ENCODE measurements at places on chromosomes 5 and 9.
A peak's percentile ranks its signal among the peaks of the same experiment; 100 is the strongest.

- no peak for ATAC-seq
These were observed 17.4 kb downstream of the TTC39B start for GRCh38 chr9:15289603-15290002.

GRCh38 chr5:126801174-126801991 lies 24.4 kb downstream of the LMNB1 start:
- ATAC-seq, result no peak

- no peak for ATAC-seq
These were observed 10.2 kb upstream of the SEC16A start for GRCh38 chr9:136492978-136493522.

- ATAC-seq, result no peak
These were observed 23.8 kb upstream of the CAMLG start for GRCh38 chr5:134714541-134714940.

GRCh38 chr9:81035601-81036000 lies 653.7 kb downstream of the TLE1 start:
- ATAC-seq, result no peak

- no peak for ATAC-seq
These were observed 106.2 kb downstream of the MAST4 start for GRCh38 chr5:66702426-66702825.

DNA sequence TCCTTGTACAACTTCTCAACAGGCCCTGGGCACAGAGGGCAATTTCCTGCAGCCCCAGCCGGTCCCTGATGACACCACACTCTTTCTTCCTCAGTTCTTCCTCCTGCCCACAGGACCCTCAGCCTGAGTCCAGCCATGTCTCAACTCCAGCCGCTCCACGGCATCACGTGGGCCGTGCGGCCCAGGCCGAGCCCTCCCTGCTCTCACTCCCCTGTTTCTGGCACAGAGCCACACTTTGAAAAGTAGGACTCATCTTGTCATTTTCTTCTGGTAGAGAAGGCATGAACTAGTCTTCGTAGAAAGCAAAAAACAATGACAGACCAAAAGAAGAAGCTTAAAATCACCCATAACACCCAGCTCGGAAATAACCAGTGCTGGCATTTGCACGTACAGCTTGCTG lies 404.7 kb upstream of the IRX1 start:
- no peak for ATAC-seq

- no peak for ATAC-seq
These were observed 1.3 kb downstream of the UBE2R2 start for GRCh38 chr9:33818167-33818846.

GRCh38 chr9:132887181-132888120 lies 8.8 kb downstream of the SPACA9 start:
- no peak for ATAC-seq

- ATAC-seq, result no peak
These were observed 41.6 kb downstream of the GTF3C4 start for GRCh38 chr9:132711846-132712245.

- ATAC-seq, result no peak
These were observed 242.8 kb upstream of the EFNA5 start for GRCh38 chr5:107913494-107913893.

GRCh38 chr5:9604416-9604815 lies 25.7 kb downstream of the TAS2R1 start:
- ATAC-seq, result no peak

DNA sequence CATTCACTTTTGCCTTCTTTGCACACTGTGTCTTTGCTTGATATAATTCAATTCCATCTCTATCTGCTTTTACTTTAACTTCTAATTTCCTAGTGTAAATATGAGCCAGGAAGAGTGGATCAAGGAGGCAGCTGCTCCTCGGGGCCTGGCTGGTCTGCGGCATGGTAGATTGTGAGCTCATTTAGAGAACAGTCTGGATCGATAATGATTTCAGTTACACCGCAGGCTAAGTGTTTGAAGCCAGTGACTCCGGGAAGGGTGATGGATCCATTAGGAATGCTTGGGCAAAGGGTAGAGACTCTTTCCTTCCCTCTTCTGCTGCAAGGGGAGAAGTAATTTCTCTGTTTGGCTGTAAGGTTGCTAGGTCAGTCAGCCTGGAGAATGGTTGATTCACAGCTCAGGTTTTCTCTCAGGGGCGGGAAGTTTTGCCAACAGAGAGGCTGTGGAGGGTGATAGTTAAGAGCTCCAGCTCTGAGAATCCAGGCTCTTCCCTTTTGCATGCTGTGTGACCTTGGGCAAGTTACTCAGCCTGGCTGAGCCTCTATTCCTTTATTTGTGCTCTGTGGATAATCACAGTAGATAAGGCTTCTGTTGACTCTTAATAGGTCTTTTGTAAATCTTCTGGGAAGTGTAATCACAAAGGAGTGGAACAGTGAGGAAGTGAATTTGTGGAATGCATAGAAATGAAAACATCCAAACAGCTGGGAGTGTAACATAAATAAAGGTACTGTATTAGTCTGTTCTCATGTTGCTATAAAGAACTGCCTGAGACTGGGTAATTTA lies 99.1 kb downstream of the PTTG1 start:
- no peak for ATAC-seq

GRCh38 chr9:123662057-123662776 lies 267.7 kb downstream of the DENND1A start:
- no peak for ATAC-seq

- no peak for ATAC-seq
These were observed 62.7 kb downstream of the MEGF10 start for GRCh38 chr5:127353327-127353726.

- peak; percentile 87 for ATAC-seq
These were observed 29.8 kb upstream of the ALDOB start for GRCh38 chr9:101465326-101465915.

DNA sequence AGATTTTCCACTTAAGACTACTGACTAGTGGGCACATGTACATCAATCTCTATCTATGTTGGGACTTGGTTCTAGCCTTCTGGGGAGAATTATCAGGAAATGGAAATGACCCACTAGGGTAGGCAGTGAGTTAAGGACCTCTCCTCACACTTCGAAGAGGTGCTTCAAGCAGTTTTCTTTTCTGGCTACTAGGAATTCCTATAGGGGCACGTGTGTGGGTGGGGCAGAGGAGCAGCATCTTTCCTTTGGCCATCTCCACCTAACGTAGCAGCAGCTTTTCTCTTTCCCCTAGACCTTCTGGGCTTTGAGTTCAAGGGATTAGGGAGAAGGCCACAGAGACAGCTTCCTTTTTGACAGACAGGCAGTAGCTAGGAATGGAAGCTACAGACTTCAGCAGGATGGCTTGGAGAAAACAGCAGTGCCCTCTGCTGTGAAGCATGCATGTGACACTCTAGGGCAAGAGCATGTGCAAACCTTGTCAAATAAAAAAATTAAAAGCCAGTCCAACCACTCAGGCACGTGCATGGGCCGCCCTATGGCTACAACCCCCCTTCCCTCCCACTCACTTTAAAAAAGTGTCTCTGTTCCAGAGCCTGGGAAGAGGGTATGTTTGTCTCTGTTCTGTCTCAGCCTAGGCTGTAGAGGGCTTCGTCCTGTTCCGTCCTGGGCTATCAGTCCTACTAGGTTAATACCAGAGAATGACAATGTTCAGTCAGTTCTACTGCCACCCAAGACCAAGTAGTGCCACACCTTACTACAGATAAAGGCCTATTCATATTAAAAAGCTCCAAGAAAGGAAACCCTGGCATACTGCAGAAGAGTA lies 8.7 kb upstream of the GFRA3 start:
- peak; percentile 74 for ATAC-seq

DNA sequence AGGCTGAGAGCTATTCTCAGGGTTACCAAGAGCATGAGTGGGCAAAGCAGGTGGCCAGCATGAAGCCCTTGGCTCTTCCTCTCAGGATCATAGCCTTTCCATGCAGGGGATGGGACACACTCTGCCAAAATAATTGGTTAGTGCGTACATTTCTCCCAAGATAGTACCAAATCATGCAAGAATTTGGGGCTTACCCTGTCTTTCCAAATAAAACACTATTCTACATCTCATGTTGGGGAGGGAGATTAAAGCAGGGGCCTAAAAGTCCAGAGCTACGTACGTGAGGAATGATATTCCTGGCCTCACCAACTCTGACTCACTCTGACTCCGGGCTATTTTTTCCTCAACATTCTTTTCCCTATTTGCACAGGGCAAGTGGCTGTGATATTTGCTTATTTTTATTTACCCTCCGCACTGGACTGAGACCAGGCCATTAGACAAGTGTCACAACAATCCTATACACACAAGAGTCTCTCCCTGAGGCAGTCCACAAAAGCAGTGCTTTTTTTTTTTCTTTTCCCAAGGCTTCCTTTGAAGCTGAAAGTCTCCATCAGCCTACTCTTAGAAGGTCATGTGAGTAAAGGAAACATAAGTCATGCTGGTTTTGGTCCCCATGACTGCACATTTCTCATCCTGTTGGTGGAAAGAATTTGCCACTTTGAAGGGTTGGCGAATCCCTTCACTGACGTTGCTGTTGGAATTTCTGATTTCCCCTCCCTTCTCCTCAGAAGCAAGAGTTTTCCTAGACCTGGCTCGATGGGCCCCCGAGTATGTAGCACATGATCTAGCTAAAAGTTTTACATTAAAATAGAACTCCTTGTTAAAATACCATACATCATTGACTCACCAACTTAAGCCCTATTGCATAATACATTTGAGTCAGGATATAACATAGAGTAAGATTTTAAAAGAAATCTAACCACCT lies 40.0 kb downstream of the TMEM252 start:
- ATAC-seq, result peak; percentile 43

GRCh38 chr5:157993986-157994691 lies 135.2 kb upstream of the CLINT1 start:
- ATAC-seq, result no peak

GRCh38 chr9:136232969-136233368 lies 12.6 kb downstream of the QSOX2 start:
- no peak for ATAC-seq

DNA sequence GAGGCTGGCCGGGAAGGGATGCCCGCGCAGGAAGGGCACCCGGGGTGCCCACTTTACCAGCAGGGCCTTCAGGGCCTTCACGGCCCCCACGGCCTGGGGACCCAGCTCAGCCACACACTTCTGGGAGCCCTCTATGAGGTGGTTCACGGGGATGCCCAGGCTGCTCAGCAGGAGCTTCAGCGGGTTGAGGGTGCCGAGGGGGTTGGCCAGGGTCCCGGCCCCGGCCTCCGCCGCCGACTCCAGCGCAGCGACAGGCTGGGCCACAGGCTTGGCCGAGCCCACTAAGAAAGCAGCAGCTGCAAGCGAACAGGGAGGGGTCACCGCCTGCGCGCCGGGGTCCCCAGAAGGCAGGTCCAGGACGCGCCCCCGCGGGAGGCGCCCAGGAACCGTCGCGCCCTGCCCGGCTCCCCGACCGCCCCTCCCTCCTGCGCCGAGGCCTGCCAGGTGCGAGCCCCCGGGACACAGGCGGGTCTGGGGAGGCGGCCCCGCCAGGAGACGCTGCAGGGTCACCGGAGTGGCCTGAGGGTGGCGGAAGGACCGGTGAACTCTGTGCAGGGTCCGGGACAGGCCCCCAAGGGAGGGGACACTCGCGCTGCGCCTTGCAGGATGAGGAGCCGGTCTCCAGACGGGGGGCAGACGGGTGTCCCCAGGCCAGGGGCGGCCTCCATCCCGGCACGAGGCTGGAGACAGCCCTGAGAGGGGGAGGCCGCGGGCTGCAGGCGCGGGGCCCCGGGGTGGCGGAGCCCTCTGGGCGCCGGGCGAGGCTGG lies 572 bp downstream of the SCGB3A1 start:
- peak; percentile 25 for ATAC-seq

DNA sequence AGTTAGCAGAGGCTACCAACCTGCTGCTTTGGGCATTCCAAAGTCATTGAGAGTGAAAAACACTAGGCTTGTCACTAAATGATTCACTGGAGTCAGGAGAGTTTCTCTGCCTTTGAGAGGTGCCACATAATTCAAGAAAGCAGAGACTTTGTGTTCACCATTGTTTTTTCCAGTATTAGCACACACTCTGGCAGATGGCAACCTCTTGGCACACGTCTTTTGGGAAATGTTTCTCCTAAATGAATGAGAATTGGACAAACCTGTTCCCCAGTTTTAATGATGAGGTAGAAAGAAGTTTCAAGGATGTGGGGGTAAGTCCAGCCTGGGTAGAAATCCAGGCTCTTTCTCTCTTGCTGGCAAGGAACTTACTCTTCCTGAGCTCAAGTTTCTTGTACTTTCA lies 259.1 kb downstream of the GABRB2 start:
- no peak for ATAC-seq

- ATAC-seq, result no peak
These were observed 561.4 kb upstream of the FAM174A start for GRCh38 chr5:99973779-99974178.

GRCh38 chr5:144189800-144190429 lies 19.2 kb downstream of the KCTD16 start:
- peak; percentile 44 for ATAC-seq

DNA sequence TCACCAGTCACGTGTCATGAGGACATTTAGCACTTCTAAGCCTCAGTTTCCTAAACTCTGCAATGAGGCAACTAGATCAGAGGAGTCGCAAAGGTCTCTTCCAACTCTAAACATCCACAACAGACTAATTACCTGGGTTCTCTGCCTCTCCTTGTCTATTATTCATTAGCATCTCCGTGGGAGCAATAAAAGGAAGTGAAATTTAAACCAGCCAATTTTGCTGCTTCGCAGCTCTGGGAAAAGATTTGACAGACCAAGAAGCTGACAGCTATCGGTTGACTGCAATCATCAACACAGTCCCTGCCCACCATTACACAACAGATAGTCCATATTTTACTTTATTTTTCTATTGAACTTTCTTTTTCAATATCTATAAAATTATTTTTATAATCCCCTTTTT lies 308.9 kb downstream of the NR2F1-AS1 start:
- no peak for ATAC-seq

- ATAC-seq, result no peak
These were observed 254.1 kb upstream of the FBXL7 start for GRCh38 chr5:15245913-15246312.

GRCh38 chr9:133149130-133150015 lies 14.3 kb downstream of the GBGT1 start:
- peak; percentile 78 for ATAC-seq

GRCh38 chr9:131649646-131650045 lies 90.2 kb downstream of the RAPGEF1 start:
- ATAC-seq, result no peak

- no peak for ATAC-seq
These were observed 49.8 kb upstream of the RPS23 start for GRCh38 chr5:82327941-82328340.

DNA sequence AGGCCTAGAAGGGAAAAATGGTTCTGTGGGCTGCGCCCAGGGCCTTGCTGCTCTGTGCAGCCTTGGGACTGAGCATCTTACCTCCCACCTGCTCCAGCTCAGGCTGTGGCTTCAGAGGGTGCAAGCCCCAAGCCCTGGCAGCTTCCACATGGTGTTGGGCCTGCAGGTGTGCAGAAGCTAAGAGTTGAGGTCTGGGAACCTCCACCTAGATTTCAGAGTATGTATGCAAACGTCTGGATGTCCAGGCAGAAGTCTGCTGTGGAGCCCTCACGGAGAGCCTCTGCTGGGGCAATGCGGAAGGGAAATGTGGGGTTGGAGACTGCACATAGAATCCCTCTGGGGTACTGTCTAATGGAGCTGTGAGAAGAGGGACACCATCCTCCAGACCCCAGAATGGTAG lies 36.0 kb downstream of the FBXL7 start:
- ATAC-seq, result no peak

Measured in esophagus mucosa (tissue), 1 donor.